ENCODE measurements at places on chromosomes 12 and 14.

- DNase-seq: no peak
Observed at GRCh38 chr14:58772794-58773620, 135.2 kb downstream of the DACT1 start.

DNA sequence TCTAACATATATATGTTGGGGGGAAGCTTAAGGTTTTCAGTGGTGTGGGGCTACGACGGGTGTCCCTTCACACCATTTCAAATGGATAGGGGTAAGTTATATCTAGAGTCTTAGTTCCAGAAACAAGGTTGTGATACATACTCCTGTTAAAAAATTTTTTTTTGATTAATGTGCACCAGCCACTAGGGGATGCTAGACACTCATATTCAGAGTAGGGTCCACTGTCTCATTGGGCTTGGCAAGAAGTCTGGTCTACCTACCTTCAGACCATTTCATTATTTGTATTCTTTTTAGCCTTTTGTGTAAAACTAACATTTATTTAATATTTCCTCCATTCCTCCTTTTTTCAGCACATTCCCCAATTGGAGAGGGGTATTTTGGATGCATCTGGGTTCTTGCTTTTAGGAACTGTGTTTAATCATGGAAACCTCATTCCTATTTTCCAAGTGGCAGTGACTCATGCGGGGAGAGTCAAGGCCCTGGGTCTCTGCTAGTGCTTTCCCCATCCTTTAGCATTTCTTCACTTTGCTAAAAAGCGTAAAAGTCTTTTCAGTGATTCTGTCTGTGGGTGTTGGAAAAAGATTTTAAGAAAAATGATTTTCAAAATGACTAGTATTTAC, 33.4 kb downstream of the ANO4 start:
- DNase-seq: no peak

- no peak for DNase-seq
Observed at GRCh38 chr12:128056136-128056801, 210.7 kb upstream of the TMEM132C start.

DNA sequence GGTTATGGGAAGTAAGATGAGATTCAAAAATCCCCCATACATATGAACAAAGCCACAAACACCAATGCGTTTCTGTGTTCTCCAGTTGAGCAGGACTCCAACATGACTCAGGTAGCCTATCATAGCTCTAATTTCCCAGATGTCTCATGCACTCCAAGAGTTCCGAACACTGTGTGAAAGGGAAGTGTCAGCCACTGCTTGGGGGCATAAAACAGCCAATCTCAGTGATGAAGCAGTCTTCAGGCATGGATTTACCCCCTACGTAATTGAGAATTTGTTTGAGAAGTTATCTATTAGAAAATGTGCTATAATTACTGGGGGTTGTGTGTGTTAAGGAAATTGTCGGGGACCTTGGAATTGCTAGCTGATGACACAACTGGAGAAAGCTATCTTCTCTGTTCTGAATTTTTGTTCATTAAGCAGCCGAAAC, 153.9 kb upstream of the AVPR1A start:
- DNase-seq: no peak

- no peak for DNase-seq
Observed at GRCh38 chr12:80708975-80709328, 1.5 kb downstream of the MYF6 start.

DNA sequence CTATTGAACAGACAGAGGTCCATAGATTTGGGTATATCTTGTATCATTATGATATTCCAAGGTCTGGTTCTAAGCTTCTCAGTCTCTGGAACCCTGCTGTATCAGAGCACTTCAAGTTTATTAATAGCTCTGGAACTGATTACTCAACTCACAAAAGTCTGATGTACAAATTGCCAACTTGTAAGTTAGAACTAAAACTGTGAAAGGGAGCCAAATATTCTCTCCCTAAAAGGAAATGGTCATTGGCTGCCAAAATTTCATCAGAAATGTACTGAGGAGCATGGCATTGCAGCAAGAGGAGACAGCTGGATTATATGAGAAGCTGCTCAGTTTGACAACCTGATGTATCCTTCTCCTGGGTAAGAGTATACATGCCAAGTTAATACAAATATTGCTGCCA, 828.8 kb upstream of the SEL1L start:
- no peak for DNase-seq

DNA sequence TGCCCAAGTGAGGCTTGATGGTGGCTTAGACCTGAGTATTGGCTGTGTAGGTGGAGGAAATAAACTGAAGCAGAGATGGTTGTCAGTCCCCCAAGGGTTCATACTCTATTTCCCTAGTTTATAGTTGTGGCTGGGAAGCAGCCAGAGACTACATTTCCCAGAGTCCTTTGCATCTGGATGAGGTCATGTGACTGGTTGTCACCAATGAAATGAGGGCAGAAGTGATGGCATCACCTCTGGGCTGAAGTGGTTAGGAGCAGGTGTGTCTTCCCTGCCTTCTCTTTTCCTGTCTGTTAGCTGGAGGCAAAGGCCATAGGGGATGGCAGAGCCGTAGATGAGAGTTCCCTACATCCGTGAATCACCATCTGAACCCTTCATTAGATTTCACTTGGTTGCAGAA, 16.3 kb upstream of the NOS1 start:
- no peak for DNase-seq

GRCh38 chr12:46958599-46959290, 120.7 kb upstream of the PCED1B start:
- DNase-seq: no peak

DNA sequence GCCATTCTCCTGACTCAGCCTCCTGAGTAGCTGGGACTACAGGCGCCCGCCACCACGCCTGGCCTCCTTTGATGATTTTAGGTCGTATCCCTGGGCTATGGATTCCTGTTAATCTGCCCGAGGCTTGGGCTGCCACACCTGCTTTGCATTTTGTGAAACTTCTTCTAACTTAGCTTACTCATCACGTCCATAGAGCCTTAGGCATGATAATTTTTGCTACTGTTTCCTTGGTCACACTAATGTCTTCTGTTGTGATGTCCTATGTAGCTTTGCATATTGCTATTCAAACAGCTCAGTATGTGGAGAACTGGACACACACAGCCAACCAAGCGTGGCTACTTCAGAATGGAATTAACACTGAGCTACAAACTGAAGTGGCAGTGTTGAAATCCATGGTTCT, 47.5 kb upstream of the DDX11 start:
- no peak for DNase-seq

GRCh38 chr14:91241863-91242262, 2.6 kb downstream of the GPR68 start:
- DNase-seq: no peak

- DNase-seq: no peak
Observed at GRCh38 chr12:32947206-32948067, 50.9 kb upstream of the PKP2 start.

- DNase-seq: no peak
Observed at GRCh38 chr12:539540-540310, 80.0 kb downstream of the B4GALNT3 start.

GRCh38 chr12:43501703-43502102, 50.3 kb downstream of the ADAMTS20 start:
- DNase-seq: no peak

DNA sequence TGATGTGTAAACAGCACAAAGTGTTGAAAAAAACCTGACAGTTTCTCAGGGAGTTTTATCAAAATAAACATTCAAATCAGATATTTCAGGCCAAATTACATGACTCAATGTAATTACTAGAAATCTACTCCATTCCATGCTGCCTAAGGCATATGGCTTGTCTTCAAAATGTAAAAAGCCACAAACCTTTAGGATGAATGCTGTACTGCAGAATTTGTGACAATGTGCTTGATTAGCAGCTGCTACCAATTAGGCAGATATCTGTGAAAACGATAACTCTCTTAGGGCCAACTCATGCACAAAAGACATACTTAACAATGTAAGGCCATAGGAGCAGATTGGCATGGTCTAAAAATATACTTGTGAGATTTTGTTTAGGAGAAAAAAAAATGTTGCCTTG, 267.0 kb downstream of the DACT1 start:
- no peak for DNase-seq

- peak; percentile 55 for DNase-seq
Observed at GRCh38 chr14:20609215-20610001, 18.2 kb upstream of the RNASE12 start.

GRCh38 chr12:84166812-84167211, 745.8 kb downstream of the SLC6A15 start:
- no peak for DNase-seq

- DNase-seq: no peak
Observed at GRCh38 chr12:6361834-6362233, 13.5 kb downstream of the SCNN1A start.

All from stimulated activated CD4-positive, alpha-beta T cell treated with anti-CD3 and anti-CD28 coated beads, Interleukin-1b, Interleukin-23, amount 100 ng/mL, for 4 hours (primary cell).